ENCODE measurements at places on chromosomes 5 and 9.

- no peak for DNase-seq
Measured at GRCh38 chr5:59231221-59231931, 648.5 kb downstream of the RAB3C start.

DNA sequence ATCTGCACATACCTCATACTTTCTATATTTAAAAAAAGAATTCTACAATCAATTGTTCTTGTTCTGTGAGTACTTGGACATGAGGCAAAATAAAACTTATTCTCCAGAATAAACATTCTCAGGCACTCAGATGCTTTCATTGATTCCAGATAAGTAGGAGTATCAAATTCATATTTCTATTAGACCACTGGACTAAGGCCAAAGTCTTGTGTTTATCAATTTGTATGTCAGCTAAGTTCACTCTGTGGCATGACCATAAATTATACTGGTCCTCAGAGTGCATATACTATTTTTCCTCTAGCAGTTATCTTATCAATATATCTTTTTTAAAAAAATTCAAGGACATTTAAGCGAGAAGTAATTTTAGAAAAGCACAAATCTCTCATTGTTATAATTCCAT, 28.2 kb downstream of the CDH10 start:
- DNase-seq: no peak

DNA sequence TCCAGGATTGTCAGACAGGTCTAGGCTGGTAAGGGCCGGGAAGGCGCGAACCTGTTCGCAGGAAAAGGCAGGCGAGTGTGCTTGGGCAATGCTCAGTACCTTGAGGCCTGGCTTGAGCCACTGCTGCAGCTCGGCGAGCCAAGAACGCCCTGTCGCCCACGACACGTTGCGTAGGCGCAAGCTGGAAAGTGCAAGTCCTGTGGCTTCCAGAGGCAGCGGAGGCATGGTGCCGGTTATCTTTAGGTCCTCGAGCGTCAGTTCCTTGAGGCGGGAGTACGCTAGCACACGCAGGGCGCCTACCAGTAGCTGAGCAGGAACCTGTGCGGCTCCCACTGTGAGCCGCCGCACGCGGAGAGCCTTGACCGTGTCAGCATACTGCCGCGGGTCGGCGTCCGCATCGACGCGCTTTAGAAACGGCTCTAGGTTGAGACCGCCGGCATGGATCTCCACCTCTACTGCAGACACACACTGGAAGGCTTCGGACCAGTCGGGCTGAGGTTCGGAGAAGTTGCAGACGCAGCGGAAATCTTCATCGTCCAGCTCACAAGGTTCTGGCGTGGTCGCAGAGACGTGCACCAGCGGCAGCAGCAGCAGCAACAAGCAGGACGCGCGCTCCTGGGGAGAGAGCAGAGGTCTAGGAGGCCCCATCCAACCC, 482 bp downstream of the CD14 start:
- DNase-seq: no peak

GRCh38 chr5:143402017-143402552, 1.4 kb downstream of the NR3C1 start:
- DNase-seq: no peak

DNA sequence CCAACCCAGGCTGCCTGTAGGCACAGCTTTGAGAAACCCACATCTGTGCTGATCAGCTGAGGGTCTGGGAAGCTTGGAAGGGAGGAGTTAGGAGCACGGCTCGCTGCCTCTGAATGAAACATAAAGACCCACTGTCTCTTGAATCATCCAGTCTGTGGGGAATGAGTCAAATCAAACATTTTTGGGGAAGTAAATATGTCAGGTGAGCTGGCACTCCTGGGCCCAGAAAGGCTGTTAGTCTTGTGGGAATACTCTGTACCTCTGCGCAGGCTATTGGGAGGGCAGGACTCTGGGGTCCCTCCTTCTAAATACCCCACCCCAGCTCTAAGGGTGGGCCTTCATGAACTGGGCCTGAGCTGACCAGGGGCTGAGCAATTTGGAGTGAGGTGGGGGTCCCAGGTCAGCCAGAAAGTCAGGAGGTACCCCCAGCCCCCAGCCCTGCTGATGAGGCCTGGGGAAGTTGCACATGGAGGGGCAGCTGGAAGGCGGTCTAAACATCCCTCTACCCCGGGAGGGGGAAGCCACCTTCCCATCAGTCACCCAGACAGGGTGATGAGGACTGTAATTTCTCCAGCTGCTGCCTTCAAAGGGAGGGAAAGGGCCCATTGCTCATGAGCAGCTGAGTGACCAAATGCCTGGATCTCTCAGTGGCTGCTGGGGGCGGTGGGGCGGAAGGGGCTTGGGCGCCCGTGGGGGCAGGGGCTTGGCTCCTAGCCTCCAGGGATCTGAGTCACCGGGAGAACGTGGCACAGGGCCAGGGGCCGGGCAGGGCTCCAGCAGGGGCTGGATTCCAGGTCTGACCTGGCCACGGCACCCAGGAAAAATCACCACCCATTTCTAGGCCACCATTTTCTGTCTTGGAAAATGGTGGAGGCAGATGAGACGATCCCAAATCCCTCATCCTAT, 10.8 kb downstream of the FIBCD1 start:
- no peak for DNase-seq

GRCh38 chr9:126222363-126222834, 104.2 kb upstream of the MVB12B start:
- no peak for DNase-seq

DNA sequence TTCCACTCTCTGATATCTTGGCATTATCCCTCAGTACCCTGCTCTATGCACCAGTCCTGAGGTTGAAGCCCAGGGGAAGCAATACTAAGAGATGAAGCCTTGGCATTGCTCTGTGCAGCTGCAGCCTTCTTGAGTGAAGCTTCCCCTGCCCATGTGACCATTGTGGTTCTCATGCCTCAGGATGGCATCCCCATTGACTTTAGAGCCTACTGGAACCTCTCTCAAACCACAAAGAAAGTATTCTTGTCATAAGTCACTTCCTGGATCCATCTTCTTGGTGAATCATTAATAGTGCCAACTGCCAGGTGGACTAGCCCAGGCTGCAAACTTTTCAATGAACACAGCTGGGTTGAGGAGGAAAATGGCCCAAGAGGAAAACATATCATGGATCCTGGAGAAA, 283.9 kb upstream of the RFX3 start:
- no peak for DNase-seq

GRCh38 chr9:126301985-126302603, 24.5 kb upstream of the MVB12B start:
- no peak for DNase-seq

DNA sequence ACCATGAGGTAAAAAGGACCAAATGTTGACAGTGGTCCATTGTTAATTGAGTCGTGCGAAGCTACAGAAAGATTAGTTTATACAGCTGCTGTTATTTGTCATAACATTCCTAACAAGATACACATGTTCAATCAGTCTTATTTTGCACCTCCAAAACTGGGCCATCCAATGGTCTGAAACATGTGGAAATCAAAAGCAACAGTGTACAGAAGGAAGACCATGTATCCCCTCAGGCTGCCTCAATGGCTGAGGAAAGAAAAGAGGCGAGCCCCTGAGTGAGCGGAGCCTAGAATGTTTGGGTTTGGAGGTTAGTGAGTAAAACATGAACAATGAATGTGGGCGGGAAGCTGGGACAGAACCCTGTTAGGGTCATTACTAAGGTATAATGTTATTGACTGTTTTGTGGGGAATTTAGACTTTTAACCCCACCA, 35.6 kb downstream of the NFIB start:
- DNase-seq: no peak

- no peak for DNase-seq
Measured at GRCh38 chr5:133327946-133328401, 276.2 kb downstream of the HSPA4 start.

DNA sequence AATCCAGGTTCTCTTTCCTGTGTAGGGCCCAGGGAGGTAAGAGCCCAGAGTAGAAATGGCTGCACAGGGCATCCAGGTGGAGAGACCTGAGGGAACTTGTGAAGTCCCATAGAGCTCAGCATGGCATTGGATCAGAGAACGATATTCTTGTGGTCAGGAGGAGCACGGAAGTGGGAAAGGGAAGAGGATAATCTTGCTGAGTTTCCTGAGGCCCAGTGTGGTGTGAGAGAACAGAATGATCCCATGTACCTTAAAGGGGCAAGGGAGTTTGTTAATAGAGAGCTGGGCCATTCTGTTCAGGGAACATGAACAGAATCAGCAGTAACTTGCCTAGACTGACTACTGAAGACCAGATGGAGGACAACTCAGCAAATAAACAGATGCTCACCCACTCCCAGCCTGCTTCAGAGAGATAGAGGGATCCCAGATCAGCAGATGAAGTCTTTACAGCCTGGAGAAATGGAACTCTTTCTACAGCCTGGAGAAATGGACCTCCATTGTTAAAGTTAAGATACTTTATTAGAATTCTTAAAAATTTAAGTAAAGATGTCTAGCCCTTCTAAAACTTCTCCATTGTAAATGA, 119.7 kb upstream of the ELL2 start:
- DNase-seq: no peak

- no peak for DNase-seq
Measured at GRCh38 chr5:149902177-149902576, 42.4 kb downstream of the PDE6A start.

DNA sequence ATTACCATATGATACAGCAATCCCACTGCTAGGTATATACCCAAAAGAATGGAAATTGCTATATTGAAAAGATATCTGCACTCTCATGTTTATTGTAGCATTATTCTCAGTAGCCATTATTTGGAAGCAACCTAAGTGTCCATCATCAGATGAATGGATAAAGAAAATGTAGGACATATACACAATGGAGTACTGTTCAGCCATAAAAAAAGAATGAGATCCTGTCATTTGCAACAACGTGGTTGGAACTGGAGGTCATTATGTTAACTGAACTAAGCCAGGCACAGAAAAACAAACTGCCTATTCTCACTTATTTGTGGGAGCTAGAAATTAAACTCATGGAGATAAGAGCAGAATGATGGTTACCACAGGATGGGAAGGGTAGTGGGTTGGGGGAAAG, 63.1 kb upstream of the TTC23L start:
- DNase-seq: no peak

DNA sequence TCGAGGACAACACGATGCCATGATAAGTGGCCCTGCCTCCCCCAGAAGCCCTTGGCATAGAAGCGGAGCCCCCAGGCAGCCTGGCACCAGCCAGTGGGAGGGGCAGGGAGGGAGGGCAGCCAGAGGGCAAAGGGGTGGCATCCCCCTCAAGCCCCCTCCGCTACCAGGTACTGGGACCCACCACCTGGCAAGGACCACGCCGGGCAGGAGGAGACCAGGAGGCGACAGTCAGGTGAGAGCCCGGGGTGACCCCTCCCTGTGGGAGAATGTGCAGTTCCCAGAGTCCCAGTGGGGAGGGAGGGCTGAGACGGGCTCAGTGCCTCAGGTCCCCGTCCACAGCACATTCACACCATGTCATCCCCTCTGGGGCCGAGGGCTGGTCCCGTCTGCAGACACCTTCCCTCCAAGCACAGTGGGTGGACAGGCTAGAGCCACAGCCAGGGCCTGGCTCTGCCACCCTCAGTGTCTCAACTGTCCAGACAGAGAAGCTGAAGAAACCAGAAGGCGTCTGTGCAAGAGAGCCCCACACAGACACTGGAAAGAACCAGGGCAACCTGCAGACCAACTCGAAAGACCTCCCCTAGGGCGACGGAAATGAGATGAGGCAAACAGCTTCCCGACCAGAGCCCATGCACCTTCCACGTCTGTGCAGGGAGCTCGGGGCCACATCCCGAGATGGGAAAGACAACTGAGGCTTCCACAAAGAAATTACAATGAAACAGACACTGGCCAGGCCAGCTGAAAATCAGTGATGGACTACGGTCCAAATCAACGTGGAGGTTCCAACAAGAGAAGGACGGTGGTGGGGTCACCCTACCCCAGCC, 11.1 kb downstream of the BRD3 start:
- DNase-seq: no peak

DNA sequence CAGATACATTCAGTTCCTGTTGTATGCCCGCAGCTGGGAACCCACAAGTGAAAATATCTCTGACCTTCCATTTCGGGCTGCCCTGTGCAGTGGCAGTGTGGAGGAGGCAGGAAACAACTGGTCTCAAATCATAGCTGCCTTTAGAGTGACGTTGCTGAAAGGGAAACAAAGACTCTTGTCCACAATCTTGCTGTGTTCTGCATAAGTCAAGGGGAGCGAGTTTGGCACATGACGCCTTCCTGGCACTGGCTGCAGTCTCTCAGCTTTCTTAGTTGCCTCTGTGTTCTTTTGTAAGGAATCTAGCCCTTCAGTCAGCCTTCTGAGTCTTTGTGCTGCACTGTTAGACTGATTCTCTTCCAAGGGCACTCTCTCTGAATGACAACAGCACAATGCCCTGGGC, 24.0 kb downstream of the ADAMTS16 start:
- DNase-seq: no peak

DNA sequence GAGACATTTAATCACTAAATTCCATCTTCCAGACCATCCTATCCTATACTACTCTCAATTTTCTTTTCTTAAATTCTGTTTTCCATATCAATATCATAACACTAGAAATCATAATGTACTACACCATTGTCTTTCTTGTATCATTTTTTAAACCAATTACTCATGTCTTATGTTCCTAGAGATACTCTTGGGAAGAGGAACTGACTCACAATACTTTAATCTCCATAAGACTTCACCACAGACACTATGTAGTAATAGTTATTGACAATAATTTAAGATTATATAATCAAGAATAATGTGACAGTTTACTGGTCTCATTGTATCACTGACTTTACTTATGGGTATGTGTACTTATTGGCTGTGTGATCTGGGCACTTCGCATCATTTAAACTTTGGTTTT, 43.8 kb downstream of the PCDHGC5 start:
- DNase-seq: no peak

DNA sequence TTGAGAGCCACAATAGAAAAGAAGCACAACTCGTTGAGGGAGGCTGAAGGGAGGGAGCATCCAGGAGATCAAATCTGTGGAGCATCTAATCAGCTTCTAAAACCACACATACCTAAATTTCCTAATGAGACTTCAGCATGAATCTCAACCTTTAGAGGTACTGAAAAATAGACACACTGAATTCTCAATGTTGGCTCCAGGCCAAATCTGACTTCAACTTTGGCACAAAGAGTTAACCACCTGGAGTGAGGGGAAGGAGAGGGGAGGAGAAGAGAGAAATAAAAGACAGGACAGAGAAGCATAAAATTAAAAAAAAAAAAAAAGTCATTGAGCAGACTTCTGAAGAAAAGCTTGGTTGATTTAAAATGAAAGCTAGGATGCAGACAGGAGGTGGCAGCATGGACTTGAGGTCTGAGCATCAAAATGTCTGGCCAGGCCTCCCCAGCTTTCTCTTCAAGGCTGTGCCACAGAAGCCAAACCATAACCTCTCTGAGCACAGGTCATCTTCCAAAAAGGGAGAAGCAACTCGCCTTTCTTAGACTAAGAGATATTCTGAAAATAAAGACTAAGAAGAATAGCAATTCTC, 205.6 kb downstream of the DENND1A start:
- DNase-seq: no peak
